Tibial nerve (tissue), 4 donors: ENCODE measurements at places on chromosomes 7 and 10.
A peak's percentile ranks its signal among the peaks of the same experiment; 100 is the strongest.

- DNase-seq: no peak
Measured at GRCh38 chr7:96921231-96921630, 84.1 kb upstream of the DLX6 start.

DNA sequence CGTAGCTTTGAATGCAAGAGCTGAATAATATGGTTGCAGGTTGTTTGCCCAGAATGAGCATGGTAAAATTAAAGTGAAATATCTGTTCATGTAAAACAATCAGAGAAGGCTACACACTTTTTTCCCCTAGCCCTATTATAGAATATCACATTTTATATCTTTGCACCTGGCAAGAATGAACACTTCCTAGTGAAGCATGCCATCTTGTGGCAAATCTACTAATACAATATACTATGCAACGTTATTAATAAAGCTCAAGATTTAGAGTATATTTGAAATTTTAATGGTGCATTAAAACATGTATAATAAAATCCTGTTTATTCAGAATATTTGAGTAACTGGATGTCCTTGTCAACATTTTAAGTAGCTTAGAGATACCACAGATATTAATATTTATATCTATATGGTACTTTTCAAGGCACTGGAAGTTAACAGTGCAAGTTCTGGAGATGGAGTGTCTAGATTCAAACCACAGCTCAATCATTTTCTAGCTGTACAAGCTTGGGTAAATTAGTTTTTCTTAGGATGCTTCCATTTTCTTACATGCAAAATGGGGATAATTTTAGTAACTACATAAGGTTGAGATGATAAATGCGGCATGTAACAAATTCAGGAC is 643.1 kb upstream of the SEMA3D start:
- DNase-seq: no peak

- no peak for DNase-seq
Measured at GRCh38 chr10:92923416-92923815, 75.1 kb downstream of the EXOC6 start.

DNA sequence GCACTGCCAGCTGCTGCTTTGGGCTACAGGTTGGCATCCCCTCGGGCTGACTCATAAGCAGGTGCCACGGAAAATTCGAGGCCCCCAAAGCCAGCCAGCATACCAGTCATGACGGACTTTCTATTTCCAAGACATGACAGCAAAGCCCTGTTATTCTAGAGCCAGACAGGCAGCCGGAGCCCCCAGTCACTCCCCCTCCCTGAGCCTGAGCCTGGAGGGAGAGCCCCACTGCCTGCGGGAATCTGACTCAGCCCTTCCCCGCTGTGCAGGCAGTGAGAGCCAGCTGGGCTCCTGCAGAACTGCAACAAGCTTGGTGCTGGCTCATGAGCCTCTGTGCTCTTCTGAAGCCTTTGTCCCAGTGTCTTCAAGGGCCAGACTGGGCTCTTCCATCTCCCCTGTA is 15.8 kb downstream of the BTBD16 start:
- DNase-seq: no peak

GRCh38 chr7:15248514-15248913 is 313.3 kb downstream of the AGMO start:
- no peak for DNase-seq

GRCh38 chr7:95155965-95156364 is 168.4 kb downstream of the PON1 start:
- no peak for DNase-seq

- no peak for DNase-seq
Measured at GRCh38 chr7:45035893-45036292, 35.9 kb downstream of the CCM2 start.

DNA sequence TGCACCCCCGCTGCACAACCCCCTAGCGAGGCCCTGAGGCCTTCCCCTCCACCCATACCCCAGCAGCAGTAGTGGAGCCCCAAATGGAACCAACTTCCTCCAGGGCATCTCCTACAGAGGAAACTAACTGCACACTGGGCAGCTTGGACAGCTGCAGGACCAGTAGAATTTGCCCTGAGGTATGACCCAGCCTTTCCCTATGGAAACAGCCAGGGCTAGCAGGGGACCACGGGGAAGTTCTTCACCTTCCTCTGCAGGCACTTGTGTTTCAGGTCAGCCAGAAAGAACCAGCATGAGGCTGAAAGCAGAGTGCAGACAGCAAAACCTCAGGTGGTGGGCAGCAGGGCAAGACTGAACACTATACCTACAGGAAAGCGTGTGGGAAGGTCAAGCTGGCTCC is 5.7 kb upstream of the EEPD1 start:
- no peak for DNase-seq

DNA sequence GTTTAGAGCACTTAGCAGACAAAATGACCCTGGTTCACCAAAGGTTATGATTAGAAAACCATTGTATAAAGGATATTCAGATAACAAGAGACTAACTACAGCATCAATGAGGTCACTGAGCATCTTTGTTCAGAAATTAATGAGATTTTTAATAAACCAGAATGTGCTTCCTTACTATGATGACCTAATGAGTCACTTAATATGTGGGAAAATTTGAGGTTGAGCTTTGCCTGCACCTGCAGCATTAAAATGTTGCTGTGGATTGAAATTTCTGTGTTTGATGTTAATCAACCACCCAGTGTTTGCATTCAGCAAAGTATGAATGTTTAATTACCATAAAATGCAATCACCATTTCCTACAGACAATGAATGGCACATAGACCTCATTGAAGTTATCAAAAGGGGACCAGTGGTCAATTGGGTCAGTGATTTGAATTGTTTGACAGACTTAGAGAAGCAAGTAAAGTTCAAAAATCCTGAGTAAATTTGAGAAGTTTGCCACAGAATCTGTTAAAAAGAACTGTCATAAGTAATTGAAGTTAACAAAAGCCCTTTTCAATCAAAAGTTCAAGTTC is 45.8 kb downstream of the EXOC6 start:
- DNase-seq: no peak

GRCh38 chr7:2399848-2400587 is 3.4 kb upstream of the CHST12 start:
- DNase-seq: peak; percentile 68

DNA sequence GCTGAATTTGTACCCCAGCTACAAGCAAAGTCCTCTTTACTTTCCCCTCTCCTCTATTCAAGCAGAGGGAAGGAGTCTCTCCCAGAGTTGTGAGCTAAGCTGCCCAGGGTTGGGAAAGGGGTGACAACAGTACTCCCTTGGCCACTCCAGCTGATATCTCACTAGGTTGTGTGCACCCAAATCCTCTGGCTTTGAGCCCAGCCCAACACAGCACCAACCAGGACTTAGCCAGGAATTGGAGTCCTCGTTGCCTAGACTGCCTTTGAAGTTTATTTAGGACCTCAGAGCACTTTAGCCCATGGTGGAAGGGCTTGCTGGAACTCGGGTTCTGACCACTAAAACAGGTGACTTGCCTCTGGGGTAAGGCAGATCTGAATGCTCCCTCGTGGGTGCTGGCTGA is 35.7 kb upstream of the DYNC1I1 start:
- DNase-seq: no peak

DNA sequence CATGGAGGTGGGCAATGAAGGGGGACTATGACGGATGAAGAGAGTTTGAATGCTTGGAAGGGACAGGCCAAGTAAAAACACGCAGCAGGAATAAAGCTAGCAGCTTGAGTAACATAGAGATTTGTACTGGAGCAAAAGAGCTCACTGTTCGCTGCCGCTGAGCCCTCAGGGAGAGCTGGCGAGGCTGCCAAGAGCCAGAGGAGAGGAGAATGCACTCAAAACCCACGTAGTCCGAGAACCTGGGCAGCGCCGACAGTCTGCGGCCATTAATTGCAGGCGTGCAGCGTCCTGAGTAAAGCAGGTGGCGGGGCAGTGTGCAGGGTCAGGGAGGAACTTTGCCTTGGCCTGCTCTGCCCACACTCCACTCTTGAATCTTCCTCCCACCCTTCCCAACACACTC is 68.2 kb downstream of the SLC37A3 start:
- no peak for DNase-seq

GRCh38 chr7:107079212-107079940 is 34.9 kb downstream of the PRKAR2B start:
- no peak for DNase-seq

- no peak for DNase-seq
Measured at GRCh38 chr7:145902123-145902522, 214.5 kb upstream of the CNTNAP2 start.

- DNase-seq: no peak
Measured at GRCh38 chr10:63677001-63677400, 155.8 kb downstream of the REEP3 start.

DNA sequence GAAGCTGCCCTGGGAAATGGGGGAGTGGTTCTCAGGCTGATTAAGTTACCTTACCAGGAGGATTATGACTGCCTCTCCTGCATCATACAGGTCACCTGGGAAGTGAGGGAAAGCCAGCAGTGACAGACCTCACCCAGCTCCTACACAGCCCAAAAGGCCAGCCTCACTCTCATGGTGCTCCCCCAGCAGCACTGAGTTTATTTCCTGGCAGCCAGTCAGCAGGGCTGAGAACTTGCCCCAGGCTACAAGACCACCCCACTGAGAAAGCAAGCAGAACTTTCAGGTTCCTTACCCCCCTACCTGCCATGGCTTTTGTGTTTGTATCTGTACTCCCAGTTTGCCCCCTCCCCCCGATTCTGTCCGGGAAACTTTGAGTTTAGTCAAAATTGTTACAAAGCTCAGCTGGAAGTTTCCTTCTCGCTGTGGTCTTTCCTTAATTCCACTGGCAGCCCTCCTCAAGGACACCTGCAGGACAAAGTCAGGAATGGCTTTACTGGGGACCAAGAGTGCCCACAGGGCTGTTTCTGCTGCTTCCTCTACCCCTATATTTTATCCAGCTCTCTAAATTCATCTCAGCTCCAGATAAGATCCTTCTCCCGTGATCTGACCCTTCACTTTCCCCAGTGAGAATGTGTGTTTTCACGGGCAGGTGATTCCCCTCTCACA is 649.8 kb upstream of the MBL2 start:
- DNase-seq: no peak

DNA sequence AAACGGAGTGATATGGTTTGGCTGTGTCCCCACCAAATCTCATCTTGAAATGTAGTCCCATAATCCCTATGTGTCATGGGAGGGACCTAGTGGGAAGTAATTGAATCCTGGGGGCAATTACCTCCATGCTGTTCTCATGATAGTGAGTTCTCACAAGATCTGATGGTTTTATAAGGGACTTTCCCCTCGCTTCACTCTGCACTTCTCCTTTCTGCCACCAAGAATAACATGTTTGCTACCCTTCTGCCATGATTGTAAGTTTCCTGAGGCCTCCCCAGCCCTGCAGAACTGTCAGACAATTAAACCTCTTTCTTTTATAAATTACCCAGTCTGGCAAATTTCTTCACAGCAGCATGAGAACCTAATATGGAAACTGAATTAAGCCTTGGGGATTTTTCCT is 19.1 kb downstream of the FAM3C start:
- no peak for DNase-seq

GRCh38 chr7:112162784-112163506 is 43.3 kb downstream of the DOCK4 start:
- no peak for DNase-seq

- DNase-seq: no peak
Measured at GRCh38 chr10:128863823-128864405, 603.1 kb upstream of the MGMT start.

DNA sequence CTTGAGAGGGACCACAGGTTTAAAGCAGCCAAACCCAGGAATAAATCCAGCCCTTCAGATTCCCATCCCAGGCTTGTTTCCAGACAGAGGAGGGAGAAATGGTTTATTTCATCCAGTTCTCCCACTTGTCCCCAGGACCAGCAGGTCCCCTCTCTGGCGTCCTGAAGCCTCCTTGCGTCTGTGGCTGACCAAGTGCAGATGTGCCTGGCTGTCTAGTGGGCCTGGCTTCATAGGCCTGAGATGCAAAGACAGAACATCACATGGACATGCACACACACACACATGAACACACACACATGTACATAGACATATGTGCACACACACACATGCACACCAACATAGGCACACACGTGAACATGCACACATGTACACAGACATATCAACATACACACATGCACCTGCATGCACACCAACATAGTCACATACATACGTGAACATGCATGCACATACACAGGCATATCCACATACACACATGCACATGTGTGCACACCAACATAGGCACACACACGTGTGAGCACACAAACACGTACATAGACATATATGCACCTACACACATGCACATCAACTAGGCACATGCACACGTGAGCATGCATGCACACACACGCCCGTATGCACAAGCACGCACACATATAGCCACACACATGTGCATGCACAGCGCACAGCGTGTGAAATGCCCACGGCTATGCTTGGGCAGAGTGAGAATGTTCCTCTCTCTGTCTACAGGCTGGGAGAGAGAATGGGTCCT is 10.7 kb downstream of the FOXL3 start:
- no peak for DNase-seq

GRCh38 chr10:75395066-75395931 is 6.3 kb downstream of the ZNF503 start:
- DNase-seq: no peak

DNA sequence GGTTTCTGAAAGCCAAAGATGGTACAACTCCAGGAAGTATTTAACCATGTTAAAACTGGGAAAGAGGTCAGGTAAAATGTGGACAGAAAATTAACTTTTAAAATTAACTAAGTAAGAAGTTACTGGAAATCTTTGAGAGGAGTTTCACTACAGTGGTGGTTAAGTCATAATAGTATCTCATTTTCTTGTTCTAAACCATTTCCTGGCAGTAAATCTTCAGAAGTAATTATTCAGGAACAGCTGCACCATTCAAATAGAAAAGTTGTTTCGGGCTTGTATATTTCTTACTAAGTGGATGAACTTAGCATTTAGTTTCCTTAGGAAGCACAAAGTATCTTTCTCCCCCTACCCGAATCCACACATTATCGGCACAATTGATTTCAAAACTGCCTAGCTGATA is 27.1 kb downstream of the COPG2 start:
- DNase-seq: no peak

DNA sequence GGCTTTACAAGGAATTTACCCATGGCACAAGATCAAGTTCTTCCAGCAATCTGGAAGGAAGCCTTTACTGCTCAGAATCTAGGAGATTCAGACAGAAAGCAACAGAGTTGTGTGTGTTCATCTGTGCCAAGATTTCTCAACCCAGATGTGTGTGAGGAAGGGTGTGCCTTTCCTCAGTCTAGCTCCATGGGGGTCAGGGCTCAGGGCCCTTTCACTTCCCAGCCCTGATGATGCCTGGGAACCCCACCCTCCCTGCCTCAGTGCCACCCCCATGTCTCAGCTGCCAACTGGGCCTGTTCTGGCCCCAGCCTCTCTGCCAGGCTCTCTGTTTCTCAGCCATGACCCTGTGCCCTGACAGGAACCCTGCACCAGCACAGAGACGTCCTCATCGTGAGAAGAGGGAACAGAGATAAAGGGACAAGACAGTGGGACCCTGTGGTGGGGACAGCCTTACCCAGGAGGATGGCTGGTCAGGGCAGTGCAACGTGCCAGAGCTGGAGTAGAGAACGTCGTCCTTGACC is 102.0 kb downstream of the VIPR2 start:
- DNase-seq: no peak

- DNase-seq: no peak
Measured at GRCh38 chr7:46853451-46853850, 728.5 kb downstream of the TNS3 start.

DNA sequence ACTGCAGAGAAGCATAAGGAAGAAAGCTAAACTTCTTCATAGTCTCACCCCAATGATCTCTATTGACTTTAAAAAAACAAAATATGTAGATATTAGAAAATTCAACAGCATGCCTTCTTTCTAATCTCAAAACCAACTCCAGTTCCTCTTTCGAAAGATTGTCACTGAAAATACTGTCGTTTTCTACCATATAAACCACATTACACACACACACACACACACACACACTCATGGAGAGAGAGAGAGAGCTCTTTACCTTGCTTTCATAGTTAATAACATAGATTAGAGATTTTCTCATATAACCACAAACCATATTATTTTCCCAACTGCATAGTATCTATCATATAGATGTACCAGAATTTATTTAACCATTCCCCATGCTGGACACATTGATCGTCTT is 296.2 kb upstream of the MGMT start:
- no peak for DNase-seq
